ENCODE measurements at places on chromosomes 12 and 14.

- no peak for DNase-seq
These were observed 8.1 kb downstream of the SYNE3 start for GRCh38 chr14:95508377-95508776.

DNA sequence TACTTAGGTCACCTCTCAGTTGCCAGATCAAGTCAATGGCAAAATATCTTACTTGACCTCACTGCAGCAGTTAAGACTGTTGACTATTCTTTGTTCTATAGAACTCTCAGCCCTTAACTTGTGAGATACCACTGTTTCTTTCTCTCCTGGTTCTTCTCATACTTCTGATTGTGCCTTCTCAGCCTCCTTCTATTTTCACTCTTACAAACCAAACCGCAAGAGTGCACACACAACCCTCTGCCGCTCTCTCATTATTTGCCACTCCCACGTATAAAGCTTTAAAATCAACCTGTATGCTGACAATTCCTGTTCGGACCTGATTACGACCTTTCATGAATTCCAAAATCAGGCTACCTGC, 4.5 kb downstream of the E2F7 start:
- DNase-seq = no peak

GRCh38 chr12:107362960-107363359, 269.6 kb upstream of the CRY1 start:
- DNase-seq = no peak

DNA sequence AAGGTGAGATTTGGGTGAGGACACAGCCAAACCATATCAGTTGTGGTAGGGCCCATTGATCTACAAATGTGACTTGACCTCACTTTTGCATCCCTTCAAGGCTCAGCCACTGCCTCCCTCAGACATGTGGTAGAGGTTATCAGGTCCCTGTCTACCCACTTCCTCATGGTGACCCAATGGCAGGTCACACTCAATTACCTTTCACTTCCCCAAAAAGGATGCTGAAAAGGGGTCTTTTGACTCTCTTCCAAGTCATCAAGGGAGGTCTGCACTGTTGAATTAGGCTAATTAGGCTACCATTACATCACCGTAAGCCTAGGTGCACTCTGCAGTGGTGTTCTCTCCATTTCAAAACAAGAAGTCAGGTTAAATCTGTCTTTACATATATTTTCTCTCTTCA, 22.6 kb upstream of the DRAM1 start:
- no peak for DNase-seq

DNA sequence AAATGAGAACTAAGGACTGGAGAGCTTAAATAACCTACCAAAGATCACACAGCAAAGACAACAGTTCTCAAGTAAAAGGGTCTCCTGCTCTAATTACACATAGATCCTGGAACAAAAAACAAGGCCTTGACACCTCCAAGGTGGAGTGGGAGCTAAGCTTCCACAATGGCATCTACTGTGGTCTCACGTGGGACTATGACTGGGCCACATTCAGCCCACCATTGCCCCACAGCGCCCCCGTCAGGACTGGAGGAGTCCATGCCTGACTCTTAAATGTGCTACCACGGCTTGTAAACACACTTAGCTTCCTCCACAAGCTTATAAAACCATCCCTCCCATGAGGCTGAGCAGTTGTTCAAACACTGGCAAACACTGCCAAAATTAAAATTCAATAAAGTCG, 88.5 kb downstream of the GCH1 start:
- DNase-seq = no peak

- no peak for DNase-seq
These were observed 64.5 kb downstream of the CRADD start for GRCh38 chr12:93741659-93742109.

DNA sequence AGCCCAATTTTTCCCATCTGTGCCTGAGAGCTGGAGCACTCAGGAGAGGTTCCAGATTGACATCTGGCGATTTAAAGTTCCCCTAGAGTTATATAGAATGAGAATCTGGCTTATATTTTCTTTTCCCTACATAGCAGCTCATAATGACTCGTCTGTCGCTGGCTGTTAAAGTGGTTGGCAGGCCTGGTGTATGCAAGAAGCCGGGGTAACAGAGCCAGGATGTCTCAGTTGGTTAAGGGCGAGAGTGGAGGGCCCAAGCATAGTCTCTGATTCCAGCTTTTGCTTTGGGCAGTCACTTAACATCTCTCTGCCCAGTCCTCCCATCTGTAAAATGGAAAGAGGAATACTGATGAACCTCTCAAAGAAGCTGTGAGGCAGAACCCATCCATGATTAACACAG, 751.6 kb downstream of the NOVA1 start:
- DNase-seq = no peak

DNA sequence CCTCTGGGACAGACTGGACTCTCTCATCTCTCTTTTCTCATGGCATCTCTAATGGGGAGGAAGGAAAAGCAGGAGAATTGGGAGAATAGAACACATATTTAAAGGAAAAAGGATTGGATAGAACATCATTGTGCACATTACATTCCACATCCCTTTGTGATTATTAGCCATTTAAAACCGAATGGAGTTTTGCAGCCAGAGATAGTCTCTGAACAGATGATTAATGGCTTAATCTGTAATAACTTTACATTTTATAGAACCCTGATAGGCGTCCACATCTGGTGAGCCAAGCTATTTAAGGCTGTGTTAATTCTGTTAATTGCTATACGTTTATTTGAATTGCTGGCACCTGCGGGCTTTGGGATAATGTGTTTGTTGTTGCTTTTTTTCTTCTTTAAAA, 487.3 kb downstream of the NRXN3 start:
- DNase-seq = no peak

GRCh38 chr12:93167841-93168492, 209.8 kb upstream of the NUDT4 start:
- no peak for DNase-seq

- no peak for DNase-seq
These were observed 1.3 kb downstream of the PRPH start for GRCh38 chr12:49296034-49296835.

GRCh38 chr12:111451649-111452129, 46.0 kb downstream of the SH2B3 start:
- peak; percentile 9 for DNase-seq

- DNase-seq = no peak
These were observed 4.9 kb downstream of the NCKAP1L start for GRCh38 chr12:54502485-54502884.

GRCh38 chr14:104431351-104431928, 148.1 kb upstream of the C14orf180 start:
- no peak for DNase-seq

DNA sequence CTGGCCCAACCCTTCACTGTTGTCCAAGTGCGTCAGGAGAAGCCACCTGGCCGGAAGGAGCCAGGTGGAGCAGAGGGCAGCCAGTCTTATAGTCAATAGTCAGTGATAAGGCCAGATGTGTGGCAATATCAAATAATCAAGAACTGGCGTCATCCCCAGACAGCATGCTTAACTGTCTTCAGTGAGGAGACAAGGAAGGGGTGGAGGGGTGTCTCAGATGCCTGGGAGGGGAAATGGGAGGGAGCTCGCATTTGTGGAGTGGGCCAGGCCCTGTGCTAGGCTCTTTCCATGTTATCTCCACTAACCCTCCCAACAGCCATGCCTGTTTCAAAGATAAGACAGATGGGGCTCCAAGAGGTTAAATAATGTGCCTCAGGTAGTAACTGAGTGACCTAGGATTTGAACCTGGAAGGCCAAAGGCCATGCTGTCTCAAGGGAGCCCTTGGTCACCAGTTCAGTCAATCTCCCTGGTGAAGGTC, 48.9 kb upstream of the FOS start:
- DNase-seq = no peak

GRCh38 chr14:79356040-79356439, 855.3 kb downstream of the DIO2 start:
- no peak for DNase-seq

- no peak for DNase-seq
These were observed 28.9 kb upstream of the EML1 start for GRCh38 chr14:99764222-99764706.

DNA sequence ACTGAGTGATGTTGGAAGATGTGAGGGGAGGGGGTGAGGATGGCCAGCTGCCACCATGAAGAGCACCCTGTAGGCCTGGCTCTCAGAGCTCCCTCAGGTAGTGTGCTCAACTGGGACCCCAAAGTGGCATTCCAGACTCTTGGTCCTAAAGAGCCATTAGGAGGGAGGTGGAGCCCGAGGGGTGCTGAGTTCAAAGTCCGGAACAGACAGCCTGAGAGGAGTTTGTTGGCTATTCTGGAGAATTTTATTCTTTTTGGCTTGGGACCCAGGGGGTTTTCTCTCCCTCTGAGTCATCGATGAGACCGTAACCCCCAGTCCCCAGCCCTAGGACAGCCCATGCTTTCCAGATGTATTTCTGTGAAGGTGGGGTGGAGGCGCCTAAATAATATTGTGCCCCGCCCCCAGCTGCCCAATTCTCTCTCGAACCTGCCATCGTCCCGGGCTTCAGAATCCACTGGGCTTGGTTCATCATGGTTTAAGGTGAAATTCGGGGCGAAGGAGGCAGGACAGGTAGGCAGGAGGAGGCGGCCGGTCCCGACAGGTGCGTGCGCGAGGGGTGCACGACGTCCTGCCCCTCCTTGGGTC, 690 bp upstream of the RBP5 start:
- no peak for DNase-seq

- no peak for DNase-seq
These were observed 3.5 kb upstream of the BAZ2A start for GRCh38 chr12:56633468-56634241.

GRCh38 chr12:93273834-93274564, 103.7 kb upstream of the NUDT4 start:
- no peak for DNase-seq

GRCh38 chr12:112130441-112130998, 5.2 kb downstream of the TRAFD1 start:
- DNase-seq = no peak

DNA sequence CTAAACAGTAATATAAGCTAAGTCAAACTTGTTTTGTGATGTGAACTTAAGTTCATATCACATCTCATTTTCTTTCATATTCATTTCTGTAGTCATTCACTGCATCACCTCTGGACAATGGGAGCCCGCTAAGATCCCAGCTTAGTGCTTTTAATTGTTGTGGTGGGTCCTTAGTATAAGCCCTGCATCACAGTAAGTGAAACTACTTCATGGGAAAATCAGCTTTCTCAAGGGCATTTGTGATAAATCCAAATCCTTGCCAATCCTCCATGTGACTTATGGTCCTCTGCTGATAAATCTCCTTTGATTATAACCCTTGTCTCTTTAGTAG, 98.3 kb downstream of the PLEKHA5 start:
- DNase-seq = no peak

DNA sequence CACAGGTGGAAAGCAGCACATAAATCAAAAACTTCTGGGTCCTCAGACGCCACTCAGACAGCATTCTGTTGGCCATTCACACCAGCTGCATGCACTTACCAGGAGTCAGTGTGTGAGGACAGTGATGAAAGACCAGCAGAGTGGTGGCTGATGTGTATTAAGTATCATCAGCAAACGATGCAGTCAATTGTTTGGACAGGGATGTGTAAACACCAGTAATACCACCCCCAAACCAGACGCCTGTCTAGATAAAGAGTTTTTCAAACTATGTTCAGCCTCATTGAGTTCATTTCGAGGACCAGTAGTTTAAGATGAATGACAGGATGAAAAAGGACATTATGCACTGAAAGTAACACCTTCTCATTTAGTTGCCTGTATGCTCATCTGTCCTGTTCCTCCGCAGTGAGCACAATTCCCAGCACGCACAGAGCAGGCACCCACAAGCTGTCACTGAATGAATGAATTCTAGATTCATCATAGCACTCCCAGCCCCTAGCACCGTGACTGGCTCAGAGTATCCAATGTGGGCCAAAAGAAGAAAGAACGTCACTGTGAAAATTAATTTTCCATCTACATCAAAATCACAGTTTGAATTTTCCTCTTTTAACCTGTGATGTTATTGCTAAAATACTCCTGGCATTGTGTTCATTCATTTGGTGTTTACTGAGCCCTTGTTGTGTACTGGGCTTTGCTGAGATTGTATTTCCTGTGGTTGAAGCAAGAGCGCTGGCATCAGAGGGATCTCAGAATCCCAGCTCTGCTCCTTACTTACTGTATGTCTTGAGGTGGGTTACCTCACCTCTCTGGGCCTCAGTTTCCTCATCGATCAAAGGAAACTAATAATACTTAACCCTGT, 124.8 kb upstream of the NOS1 start:
- peak; percentile 14 for DNase-seq

DNA sequence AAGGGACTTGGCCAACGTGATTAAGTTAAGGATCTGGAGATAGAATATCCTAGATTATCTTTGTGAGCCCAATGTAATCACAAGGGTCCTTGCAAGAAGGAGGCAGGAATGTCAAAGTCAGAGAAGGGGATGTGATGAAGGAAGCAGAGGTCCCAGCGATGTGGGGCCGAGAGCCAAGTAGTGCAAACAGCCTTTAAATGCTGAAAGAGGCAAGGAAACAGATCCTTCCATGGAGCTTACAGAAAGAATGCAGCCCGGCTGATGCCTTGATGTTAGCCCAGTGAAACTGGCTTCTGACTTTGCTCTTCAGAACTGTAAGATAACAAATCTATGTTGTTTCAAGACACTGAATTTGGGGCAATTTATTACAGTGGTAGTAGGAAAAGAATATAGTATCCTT, 74.9 kb downstream of the NEDD1 start:
- DNase-seq = no peak

GRCh38 chr14:74596741-74597450, 15.1 kb downstream of the LTBP2 start:
- DNase-seq = no peak

GRCh38 chr12:44510510-44510909, 365.6 kb downstream of the NELL2 start:
- no peak for DNase-seq

GRCh38 chr12:125491553-125491952, 426.3 kb downstream of the AACS start:
- no peak for DNase-seq

DNA sequence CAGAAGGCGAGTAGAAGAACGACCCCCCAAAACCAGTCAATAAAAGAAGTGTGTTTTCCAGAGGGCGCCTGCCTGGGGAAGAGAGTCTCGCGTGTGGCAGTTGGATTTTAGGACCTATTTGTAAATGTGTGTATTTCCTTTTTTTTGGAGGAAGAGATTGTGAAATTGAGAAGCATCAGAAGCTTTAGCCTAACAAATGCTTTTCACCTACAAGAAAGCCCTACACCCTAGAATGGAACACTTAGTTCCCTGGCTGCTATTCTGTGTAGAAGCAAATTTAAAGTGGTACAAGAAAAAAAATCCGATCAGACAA, 1.3 kb downstream of the RCOR1 start:
- DNase-seq = no peak

GRCh38 chr14:54686219-54686870, 119.4 kb downstream of the SAMD4A start:
- DNase-seq = no peak

- DNase-seq = no peak
These were observed 636 bp downstream of the GOLGA3 start for GRCh38 chr12:132827763-132828703.
